ENCODE measurements at places on chromosomes 1 and 21. TPM values are rescaled to one million over a fixed set of nuclear protein-coding genes. Genes with fewer than 3 reads are reported as not detected.

AIRE gene
- total RNA-seq, result 1.3 TPM

OPTC gene
- total RNA-seq, result not detected

ASAP3 gene
- total RNA-seq, result 45.1 TPM

SPRR4 gene
- total RNA-seq, result not detected

SPRR2B gene
- total RNA-seq, result not detected

GUCA2A gene
- total RNA-seq, result 6.5 TPM

RNF186 gene
- total RNA-seq, result 1.4 TPM

AADACL4 gene
- total RNA-seq, result 0.20 TPM

AVPR1B gene
- not detected for total RNA-seq

LCE3D gene
- total RNA-seq, result not detected

EYA3 gene
- total RNA-seq, result 19.9 TPM

MAEL gene
- total RNA-seq, result not detected

PCSK9 gene
- 23.5 TPM for total RNA-seq

KPNA6 gene
- total RNA-seq, result 48.5 TPM

SNX7 gene
- 76.1 TPM for total RNA-seq

RGS7 gene
- 1.1 TPM for total RNA-seq

OSCP1 gene
- total RNA-seq, result 5.8 TPM

MSH4 gene
- 0.37 TPM for total RNA-seq

IL19 gene
- 0.28 TPM for total RNA-seq

AMY2B gene
- total RNA-seq, result 21.5 TPM

STIL gene
- total RNA-seq, result 6.1 TPM

ZBTB8B gene
- total RNA-seq, result 0.36 TPM

S100A9 gene
- total RNA-seq, result 11.9 TPM

CRNN gene
- total RNA-seq, result not detected

BEND5 gene
- total RNA-seq, result 7.5 TPM

S1PR1 gene
- total RNA-seq, result 9.3 TPM

SUMO3 gene
- total RNA-seq, result 77.2 TPM

OR2T11 gene
- not detected for total RNA-seq

RPS8 gene
- 2,179 TPM for total RNA-seq

FALEC gene
- not detected for total RNA-seq

METTL25B gene
- total RNA-seq, result 20.6 TPM

CFAP107 gene
- not detected for total RNA-seq

CD53 gene
- total RNA-seq, result 1.4 TPM

LRRC71 gene
- not detected for total RNA-seq

C1orf116 gene
- total RNA-seq, result 18.3 TPM

LCE2A gene
- not detected for total RNA-seq

MRPS14 gene
- 26.5 TPM for total RNA-seq

OLIG2 gene
- not detected for total RNA-seq

CFAP74 gene
- not detected for total RNA-seq

NCF2 gene
- total RNA-seq, result 13.7 TPM

GSTM4 gene
- total RNA-seq, result 99.9 TPM

CELA2B gene
- total RNA-seq, result not detected

TAS1R1 gene
- not detected for total RNA-seq

KIRREL1 gene
- total RNA-seq, result 47.1 TPM

LEFTY2 gene
- total RNA-seq, result 0.60 TPM

CNR2 gene
- not detected for total RNA-seq

COL6A2 gene
- total RNA-seq, result 389 TPM

FCMR gene
- total RNA-seq, result 2.6 TPM

ZFP69B gene
- total RNA-seq, result 3.2 TPM

FCN3 gene
- not detected for total RNA-seq

AADACL3 gene
- total RNA-seq, result 0.10 TPM

OR2AJ1 gene
- total RNA-seq, result not detected

HES4 gene
- 21.4 TPM for total RNA-seq

SV2A gene
- 5.0 TPM for total RNA-seq
